CD4-positive, alpha-beta T cell (primary cell): ENCODE measurements at places on chromosomes 3 and 15.

GRCh38 chr3:107861904-107862303 lies 228.9 kb downstream of the CD47 start:
- no peaks in the 10 kb centered on the region for H3K4me1 ChIP-seq
- no peak overlapping the region for H3K4me3 ChIP-seq
- no peaks in the 10 kb centered on the region for H3K27me3 ChIP-seq
- no peaks in the 10 kb centered on the region for H3K36me3 ChIP-seq
- H3K27ac ChIP-seq = no peak overlapping the region

- DNase-seq = no peak
- peaks cover 2% of the 10 kb centered on the region for H3K27me3 ChIP-seq
Measured at GRCh38 chr15:71252044-71252739, 136.9 kb downstream of the THSD4 start.

DNA sequence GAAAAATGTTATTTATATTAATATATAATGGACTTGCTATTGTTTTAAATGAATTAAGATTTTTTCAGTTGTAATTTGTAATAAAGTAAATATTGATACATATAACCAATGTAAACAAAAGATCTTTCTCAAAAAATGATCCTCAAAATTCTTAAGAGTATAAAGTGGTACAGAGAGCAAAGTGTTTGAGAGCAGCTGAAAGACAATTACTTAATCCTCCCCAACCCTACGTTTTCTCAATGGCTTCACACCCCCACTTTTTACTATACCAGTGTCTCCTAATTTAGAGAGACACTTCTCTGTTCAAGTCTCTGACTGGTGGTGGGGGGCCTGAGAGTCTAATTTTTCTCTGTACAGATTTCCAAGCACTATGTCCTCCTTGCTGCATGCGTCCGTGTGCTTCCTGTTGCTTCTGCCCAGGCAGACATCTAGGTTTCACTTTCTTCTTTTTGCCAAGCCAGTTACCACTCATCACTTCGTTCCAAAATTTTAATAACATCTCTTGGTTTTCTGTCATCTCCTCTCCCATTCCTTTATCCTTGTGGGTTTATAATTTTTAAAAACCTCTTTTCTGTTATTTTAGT lies 276.3 kb upstream of the DNAJC19 start:
- no peak for DNase-seq
- H3K4me3 ChIP-seq = peak overlapping the region; percentile 19
- H3K27me3 ChIP-seq = no peaks in the 10 kb centered on the region
- H3K4me1 ChIP-seq = no peaks in the 10 kb centered on the region
- no peaks in the 10 kb centered on the region for H3K36me3 ChIP-seq

DNA sequence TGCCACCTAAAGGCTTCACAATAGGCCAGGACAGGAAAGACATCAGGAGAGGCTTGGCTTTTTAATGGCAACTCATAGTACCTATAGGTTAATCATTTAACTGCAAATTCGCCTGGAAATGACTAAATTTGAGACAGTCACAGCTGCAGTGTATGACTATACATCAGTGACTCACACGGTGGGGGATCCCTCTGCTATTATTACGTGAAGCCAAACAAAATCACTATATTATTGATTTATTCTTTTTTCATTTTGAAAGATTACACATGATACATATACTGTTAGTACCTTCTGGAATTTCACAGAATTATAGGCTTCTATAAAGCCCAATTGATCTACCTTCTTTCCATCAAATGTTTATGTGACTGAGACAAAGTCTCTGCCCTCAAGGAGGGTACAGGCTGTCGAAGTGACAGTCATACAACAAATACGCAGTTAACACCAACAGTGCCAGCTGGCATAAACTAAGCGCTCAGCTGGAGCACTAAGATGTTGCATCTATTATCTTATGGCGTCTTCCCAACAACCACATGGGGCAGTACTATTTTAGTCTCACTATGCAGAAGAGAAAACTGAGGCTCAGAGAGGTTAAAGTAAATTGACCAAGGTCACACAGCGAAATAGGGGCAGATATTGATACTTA lies 82.0 kb upstream of the LMOD3 start:
- no peak overlapping the region for H3K27ac ChIP-seq
- no peak overlapping the region for H3K4me3 ChIP-seq
- DNase-seq = no peak
- no peaks in the 10 kb centered on the region for H3K36me3 ChIP-seq
- H3K27me3 ChIP-seq = no peaks in the 10 kb centered on the region
- peaks cover 20% of the 10 kb centered on the region for H3K4me1 ChIP-seq

DNA sequence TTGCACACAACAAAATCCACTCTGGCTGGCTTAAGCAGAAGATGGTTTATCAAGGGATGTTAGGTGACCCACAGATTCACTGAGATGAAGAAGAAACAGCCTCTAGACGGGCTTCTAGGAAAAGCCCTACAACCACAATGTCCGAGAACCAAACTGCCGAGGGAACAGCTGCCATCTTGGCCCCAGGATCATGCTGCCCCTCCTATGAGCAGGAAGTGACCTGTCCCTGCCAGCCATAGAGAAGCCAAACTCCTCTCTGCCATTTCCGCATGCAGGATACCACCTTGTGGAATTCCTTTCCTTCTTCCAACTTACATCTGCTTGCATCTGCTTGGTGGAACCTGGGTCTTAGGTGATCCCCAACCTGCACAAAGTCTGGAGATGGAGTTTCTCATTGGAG lies 11.4 kb upstream of the POMGNT2 start:
- H3K4me3 ChIP-seq = no peak overlapping the region
- H3K4me1 ChIP-seq = no peaks in the 10 kb centered on the region
- no peak overlapping the region for H3K27ac ChIP-seq
- DNase-seq = no peak
- H3K36me3 ChIP-seq = no peaks in the 10 kb centered on the region
- no peaks in the 10 kb centered on the region for H3K27me3 ChIP-seq

DNA sequence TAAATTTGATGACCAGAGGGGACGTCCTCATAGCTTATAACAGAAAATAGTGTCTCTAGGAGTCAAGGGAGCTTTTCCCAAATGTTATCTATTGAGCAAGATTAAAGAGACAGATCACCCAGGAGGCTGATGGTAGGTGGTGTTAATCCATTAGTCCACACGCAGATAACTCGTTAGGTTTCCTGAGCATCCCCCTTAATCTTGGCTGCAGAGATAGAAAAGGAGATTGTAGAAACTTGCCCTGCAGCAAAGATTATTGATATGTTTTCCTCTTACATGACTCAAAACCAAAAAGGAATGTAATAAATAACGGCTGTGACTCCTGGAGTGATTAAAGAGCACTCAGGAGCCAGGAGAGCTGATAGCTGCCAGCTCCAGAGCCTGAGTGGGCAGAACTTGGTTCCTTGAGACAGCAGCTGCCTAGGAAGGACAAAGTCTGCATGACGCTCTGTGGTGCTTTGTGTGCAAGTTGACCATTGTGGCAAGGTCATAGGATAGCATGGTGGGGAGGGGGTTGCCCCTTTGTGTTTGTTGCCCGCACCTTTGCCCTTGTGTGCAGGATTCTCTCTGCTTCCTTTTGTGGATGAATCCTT lies 234.8 kb downstream of the PTPRG start:
- no peaks in the 10 kb centered on the region for H3K4me1 ChIP-seq
- no peak overlapping the region for H3K4me3 ChIP-seq
- no peaks in the 10 kb centered on the region for H3K27me3 ChIP-seq
- no peaks in the 10 kb centered on the region for H3K36me3 ChIP-seq
- DNase-seq = no peak
- no peak overlapping the region for H3K27ac ChIP-seq

DNA sequence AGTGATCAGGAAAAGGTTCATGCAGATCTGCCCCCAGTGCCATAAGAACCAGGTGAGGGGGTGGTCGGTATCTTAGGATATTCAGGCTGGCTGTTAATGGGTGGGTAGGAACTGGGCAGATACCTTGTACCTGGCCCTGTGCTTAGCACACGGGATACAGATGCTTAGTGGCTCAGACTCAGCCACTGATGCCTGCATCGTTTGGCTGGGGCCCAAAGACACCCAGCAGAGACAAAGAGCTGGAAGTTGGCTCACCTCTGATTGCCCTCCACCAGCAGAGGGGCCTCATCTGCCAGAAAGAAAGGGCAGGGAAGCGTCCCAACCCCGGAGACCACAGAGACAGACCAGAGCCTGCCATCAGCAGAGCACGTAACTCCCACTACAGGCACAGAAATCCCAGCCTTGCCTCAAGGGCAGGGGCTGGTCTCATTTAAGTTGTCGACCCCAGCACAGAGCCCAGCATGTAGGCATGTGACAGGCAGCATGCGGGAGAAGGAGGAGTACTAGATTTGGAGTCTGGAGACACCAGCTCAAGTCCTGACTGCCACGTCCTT lies 64.1 kb upstream of the SLC6A1 start:
- no peak for DNase-seq
- no peaks in the 10 kb centered on the region for H3K36me3 ChIP-seq
- no peak overlapping the region for H3K4me3 ChIP-seq
- H3K4me1 ChIP-seq = no peaks in the 10 kb centered on the region
- no peak overlapping the region for H3K27ac ChIP-seq
- no peaks in the 10 kb centered on the region for H3K27me3 ChIP-seq

GRCh38 chr15:80776420-80777045 lies 2.6 kb upstream of the CEMIP start:
- no peak overlapping the region for H3K4me3 ChIP-seq
- DNase-seq = peak; percentile 58
- peaks cover 47% of the 10 kb centered on the region for H3K27me3 ChIP-seq

DNA sequence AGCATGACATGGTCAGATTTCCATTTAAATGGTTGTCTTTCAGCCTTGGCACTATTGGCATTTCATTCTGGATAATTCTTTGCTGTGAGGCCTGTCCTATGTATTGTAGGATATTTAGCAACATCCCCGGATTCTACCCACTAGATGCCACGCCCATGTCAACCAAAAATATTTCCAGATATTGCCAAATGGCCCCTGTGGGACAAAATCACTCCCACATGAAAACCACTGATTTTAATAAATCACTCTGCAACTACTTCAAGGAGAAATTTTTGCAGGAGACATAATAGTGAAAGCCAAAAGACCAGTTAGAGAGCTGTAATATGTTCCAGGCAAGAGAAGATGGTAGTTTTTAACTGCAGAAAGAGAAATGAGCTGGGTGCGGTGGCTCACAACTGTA lies 55.9 kb upstream of the RARB start:
- no peaks in the 10 kb centered on the region for H3K36me3 ChIP-seq
- no peak overlapping the region for H3K4me3 ChIP-seq
- DNase-seq = no peak
- H3K4me1 ChIP-seq = no peaks in the 10 kb centered on the region
- H3K27me3 ChIP-seq = no peaks in the 10 kb centered on the region
- no peak overlapping the region for H3K27ac ChIP-seq

DNA sequence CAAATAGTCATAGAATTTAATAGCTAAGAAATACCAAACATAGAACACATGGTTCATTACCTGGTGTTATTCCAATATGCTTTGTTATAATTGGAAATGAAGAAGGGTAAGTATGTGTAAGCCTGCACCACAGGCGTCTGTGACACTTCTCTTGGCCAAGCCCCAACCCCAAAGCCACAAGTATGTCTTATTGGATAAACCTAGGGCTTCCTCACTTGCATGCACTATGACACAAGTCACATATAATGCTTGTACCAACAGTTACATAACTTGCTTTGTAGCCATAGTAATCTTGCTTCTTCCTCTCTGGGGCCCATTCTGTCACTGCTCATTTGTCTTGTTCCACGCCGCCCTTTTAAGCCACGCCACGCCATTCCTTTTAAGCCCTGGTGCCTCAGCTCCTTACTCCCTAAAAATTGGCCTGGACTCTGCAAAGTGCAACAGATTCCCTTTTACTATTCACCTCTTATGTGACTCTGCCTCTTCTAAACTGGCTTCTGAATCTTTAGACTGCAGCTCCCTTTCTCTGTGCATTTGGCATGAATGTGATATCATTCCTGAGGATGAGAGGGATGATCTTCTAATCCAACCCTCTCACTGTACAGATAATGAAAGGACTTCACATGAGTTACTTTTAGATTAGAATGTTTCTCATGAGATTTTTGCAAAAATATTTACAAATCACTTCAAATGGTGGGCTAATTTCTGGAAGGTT lies 48.1 kb upstream of the EPHA3 start:
- H3K4me1 ChIP-seq = no peaks in the 10 kb centered on the region
- no peaks in the 10 kb centered on the region for H3K27me3 ChIP-seq
- no peaks in the 10 kb centered on the region for H3K36me3 ChIP-seq
- no peak for DNase-seq
- H3K4me3 ChIP-seq = no peak overlapping the region

GRCh38 chr3:71721651-71722157 lies 3.5 kb downstream of the EIF4E3 start:
- DNase-seq = peak; percentile 31
- H3K4me3 ChIP-seq = peak overlapping the region; percentile 3
- no peaks in the 10 kb centered on the region for H3K27me3 ChIP-seq

- no peaks in the 10 kb centered on the region for H3K27me3 ChIP-seq
- no peaks in the 10 kb centered on the region for H3K36me3 ChIP-seq
- H3K4me3 ChIP-seq = no peak overlapping the region
- no peak for DNase-seq
- no peak overlapping the region for H3K27ac ChIP-seq
Measured at GRCh38 chr3:38171622-38172021, 6.3 kb downstream of the OXSR1 start.

DNA sequence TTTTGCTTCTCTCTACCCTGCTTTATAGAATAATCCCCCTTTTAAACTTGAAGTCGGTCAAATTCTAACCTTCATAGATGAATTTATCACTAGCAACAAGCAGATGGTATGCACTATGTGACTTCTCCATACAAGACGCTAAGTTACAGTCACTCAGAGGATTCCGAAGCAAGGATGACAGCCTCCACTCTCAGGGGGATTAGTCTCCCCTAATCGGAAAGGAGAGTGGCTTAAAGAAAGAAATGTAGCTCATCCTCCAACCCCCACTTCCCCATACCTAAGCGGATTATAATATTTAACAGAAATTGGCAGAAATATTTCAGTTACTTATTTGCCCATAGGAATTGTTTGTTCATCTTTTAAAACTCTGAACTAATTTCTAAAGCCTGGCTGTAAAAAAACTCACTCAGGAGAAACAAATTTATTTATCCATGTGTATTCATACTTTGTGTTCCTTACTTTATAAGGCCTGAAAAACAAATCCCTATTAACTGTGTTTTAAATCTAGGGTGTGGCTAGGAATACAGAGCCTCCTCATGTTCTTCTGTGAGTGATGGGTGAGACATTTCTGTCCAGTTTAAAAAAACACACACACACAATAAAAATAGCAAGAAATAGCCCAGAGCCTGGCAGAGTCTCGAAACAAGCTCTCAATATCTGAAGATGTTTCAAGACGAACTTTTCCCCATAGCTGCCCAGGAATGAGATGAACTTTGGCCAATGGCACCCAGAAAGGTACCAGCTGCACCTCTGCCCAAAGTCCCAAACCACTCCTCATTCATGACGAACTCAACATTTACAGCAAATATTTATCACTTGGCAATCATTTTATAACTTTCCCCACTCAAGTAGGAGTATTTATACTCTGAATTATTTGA lies 18.7 kb downstream of the SIAH2 start:
- H3K4me1 ChIP-seq = peaks cover 34% of the 10 kb centered on the region
- H3K4me3 ChIP-seq = no peak overlapping the region
- no peak for DNase-seq
- no peaks in the 10 kb centered on the region for H3K27me3 ChIP-seq
